ENCODE measurements at places on chromosomes 7 and 10. TPM values are rescaled to one million over a fixed set of nuclear protein-coding genes. Genes with fewer than 3 reads are reported as not detected.
A peak's percentile ranks its signal among the peaks of the same experiment; 100 is the strongest.

DNA sequence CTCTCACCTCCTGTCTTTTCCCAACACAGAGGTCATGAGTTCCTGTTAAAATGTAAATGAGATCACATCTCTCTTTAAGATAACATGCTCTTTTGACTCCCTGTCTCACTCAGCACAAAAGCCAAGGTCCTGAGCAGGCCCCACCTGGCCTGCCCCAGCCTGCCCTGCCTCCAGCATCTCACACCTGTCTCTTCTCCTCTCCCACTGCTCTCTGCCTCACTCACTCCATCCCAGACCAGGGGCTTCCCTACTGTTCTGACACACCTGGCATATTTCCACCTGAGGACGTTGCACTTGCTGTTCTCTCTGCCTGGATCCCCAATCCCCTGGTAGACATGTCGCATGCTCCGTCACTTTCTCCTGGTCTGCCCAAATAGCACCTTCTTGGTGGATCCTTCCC, 285.0 kb upstream of the ZMIZ1 start:
- no peak for DNase-seq

GRCh38 chr10:112461029-112461887, 14.2 kb downstream of the VTI1A start:
- DNase-seq: no peak

DNA sequence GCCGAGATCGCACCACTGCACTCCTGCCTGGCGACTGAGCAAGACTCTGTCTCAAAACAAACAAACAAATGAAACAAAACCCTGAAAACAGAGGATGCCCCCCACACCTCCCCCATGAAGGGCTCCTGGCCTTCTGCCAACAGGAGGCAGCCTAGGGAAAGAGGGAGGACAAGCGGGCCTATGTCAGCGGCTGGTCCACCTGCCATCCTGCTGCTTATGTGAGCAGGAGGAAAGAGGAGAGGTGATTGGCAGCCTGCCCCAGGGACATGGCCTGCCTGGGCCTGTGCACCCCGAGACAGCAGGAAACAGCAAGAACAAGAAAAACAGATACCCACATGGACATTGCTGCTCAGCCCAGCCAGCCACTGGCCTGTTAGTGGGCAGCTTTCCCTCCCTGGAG, 9.1 kb upstream of the ZNF316 start:
- no peak for DNase-seq

- DNase-seq: no peak
These were observed 88.5 kb downstream of the AVL9 start for GRCh38 chr7:32583791-32584190.

The HOXA1 gene
- total RNA-seq: 0.50 TPM

- DNase-seq: peak; percentile 41
These were observed 140.7 kb downstream of the SND1 start for GRCh38 chr7:127792528-127793342.

- DNase-seq: no peak
These were observed 171.5 kb upstream of the TCF7L2 start for GRCh38 chr10:112778579-112778978.

The KIAA1217 gene
- 33.6 TPM for total RNA-seq

- DNase-seq: no peak
These were observed 244.1 kb upstream of the SEMA3C start for GRCh38 chr7:81162771-81163525.

DNA sequence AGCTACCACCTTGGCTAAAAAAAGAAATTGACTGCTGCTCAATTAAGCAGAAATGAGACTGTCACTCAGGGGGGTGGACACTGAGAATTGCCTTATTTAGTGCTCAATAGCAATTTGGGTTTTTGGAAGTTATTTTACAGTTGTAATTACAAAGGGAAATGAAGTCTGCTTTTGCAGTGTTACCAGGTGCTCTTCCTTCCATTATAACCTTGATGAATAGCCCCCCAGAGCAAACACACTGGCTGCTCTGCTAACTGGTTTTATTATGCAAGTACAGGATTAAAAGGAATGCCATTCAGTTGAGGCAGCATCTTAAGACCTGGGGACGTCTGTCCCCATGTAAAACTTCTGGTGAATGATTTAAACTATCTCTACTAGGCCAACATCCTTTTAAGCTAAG, 191.0 kb downstream of the EVX1 start:
- no peak for DNase-seq

DNA sequence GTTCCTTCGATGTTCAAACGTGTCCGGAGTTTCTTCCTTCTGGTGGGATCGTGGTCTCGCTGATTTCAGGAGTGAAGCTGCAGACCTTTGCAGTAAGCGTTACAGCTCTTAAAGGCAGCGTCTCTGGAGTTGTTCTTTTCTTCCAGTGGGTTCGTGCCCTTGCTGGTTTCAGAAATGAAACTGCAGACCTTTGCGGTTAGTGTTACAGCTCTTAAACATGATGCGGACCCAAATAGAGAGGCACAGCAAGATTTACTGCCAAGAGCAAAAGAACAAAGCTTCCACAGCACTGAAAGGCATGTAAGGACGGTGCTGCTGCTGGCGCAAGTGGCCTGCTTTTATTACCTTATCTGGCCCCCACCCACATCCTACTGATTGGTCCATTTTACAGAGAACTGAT, 931.4 kb downstream of the IPMK start:
- DNase-seq: no peak

The MKX gene
- total RNA-seq: 1.3 TPM

The CPSF4 gene
- total RNA-seq: 34.2 TPM

GRCh38 chr10:67606572-67606971, 89.4 kb downstream of the CTNNA3 start:
- DNase-seq: no peak

GRCh38 chr10:99852481-99853213, 70.2 kb downstream of the ABCC2 start:
- DNase-seq: no peak

The MINDY4 gene
- 8.0 TPM for total RNA-seq

The DGKI gene
- 1.4 TPM for total RNA-seq

The TBXAS1 gene
- 38.4 TPM for total RNA-seq

DNA sequence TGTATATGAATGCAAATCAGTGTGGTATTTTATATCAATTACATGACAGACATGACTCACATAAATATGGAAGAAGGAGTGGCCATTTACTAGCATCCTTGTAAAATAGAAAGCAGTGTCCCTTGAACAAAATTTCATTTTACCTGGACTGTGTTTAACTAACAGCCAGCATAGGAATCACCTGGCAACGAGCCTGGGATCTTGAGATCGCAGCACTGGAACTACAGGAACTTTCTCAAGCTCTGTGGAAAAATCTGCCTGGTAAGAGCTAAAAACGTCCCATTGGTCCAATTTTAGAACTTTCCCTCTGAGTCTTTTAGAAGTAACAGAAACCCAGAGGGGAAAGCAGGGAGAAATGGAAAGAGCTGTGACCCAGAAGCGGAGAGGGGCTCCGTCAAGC, 68.9 kb upstream of the AMPH start:
- DNase-seq: peak; percentile 30

GRCh38 chr7:1170741-1171501, 10.9 kb upstream of the ZFAND2A start:
- peak; percentile 33 for DNase-seq

DNA sequence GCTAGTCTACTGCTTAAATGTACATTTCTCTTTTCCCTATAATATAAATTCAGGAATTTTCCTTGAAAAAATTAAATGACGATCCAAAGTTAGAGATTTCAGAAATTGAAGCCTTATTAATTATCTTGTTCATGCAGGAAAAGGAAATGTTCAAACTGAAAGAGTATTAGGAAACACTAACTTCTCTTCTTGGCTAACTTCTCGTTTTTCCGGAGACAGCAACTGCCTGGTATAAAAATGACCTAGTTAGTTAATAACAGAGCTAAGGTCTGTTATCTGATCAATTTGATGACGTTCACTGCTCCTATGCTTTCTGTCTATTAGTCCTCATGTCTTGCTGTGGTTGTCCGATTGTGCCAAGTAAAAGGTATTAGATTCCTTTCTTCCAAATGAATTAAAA, 212.5 kb downstream of the DGKB start:
- no peak for DNase-seq

The HK1 gene
- total RNA-seq: 126 TPM

The GPR26 gene
- total RNA-seq: not detected
